Activated naive CD4-positive, alpha-beta T cell treated with anti-CD3 and anti-CD28 coated beads, Interleukin-2, amount 10 ng/mL, durations not matched to agents 7 days and 5 days (primary cell): ENCODE measurements at places on chromosomes 12 and 14.

GRCh38 chr14:80447392-80447791 is 236.1 kb upstream of the DIO2 start:
- H3K4me1 ChIP-seq, result no peaks in the 10 kb centered on the region
- H3K27me3 ChIP-seq, result no peaks in the 10 kb centered on the region
- H3K27ac ChIP-seq, result no peak overlapping the region

GRCh38 chr14:58919217-58919616 is 269.2 kb upstream of the DAAM1 start:
- no peak for DNase-seq
- no peak overlapping the region for H3K27ac ChIP-seq
- H3K36me3 ChIP-seq, result no peaks in the 10 kb centered on the region
- H3K27me3 ChIP-seq, result no peaks in the 10 kb centered on the region
- no peaks in the 10 kb centered on the region for H3K4me1 ChIP-seq

DNA sequence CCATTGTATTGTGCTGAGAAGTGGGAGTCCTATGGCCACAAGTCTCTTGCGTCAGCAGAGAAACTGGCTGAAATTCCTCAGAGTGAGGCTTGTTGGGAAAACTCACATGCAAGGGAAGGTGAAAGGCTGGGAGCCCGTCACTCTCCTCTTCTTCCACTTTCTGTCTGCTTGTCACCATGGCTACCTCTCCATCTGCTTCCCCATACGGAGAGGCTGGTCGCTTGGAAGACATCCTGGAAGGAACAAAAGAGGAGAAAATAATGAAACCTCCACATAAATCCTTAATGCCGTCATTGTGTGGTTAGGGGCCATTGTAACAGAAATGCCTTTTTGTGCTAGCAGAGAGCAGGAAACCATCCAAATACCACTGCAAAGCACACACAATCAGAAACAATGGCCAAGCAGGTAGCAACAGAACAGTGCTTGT is 53.7 kb downstream of the SOX5 start:
- H3K4me1 ChIP-seq, result no peaks in the 10 kb centered on the region
- no peak overlapping the region for H3K27ac ChIP-seq
- H3K36me3 ChIP-seq, result no peaks in the 10 kb centered on the region
- H3K27me3 ChIP-seq, result no peaks in the 10 kb centered on the region

GRCh38 chr14:32980178-32980901 is 41.7 kb downstream of the NPAS3 start:
- H3K36me3 ChIP-seq, result no peaks in the 10 kb centered on the region
- no peaks in the 10 kb centered on the region for H3K4me1 ChIP-seq
- H3K27me3 ChIP-seq, result no peaks in the 10 kb centered on the region
- no peak overlapping the region for H3K27ac ChIP-seq

DNA sequence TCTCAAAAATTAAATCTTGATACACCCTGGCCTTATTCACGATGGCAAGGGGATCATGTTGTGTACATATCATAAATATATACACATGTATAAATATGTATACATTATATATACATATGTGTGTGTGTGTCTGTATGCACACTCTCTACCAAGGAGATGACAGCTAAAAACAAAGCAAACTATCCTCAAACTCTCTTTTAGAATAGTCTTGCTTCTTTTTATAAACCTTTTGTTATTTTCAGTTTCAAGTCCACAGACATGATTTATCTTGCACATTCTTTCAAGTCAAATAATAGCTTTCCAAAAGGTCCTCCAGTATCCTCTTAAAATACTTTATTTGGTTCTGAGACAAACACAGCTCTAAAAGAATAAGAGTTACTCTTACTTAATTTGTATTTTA is 8.4 kb downstream of the ANO6 start:
- H3K4me1 ChIP-seq, result peaks cover 15% of the 10 kb centered on the region
- H3K27ac ChIP-seq, result no peak overlapping the region
- H3K27me3 ChIP-seq, result no peaks in the 10 kb centered on the region
- DNase-seq, result no peak
- H3K36me3 ChIP-seq, result peaks cover 23% of the 10 kb centered on the region

DNA sequence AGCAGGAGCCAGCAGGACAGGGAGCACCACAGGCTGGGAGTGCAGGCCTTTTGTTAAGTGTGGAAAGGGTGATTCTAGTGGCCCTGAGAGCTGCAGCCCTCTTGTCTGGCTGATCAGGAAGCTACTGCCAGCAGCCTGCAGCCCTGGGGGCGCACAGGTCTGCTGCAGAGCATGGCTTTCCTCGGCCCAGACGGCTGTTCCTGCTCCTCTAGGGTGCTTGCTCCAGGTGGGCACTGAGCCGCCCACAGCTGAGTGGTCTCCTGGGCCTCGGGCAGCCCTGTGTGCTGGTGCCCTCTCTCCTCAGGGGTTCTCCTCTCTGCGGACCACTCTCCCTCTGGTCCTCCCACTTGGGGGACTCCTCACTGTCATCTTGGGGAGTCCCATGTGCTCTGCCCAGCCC is 18.9 kb downstream of the CCDC88C start:
- H3K4me3 ChIP-seq, result peak overlapping the region; percentile 98
- H3K27me3 ChIP-seq, result no peaks in the 10 kb centered on the region
- no peak for DNase-seq
- H3K36me3 ChIP-seq, result peaks cover 48% of the 10 kb centered on the region
- H3K27ac ChIP-seq, result peak overlapping the region; percentile 93

- H3K27me3 ChIP-seq, result no peaks in the 10 kb centered on the region
- H3K4me1 ChIP-seq, result no peaks in the 10 kb centered on the region
- H3K4me3 ChIP-seq, result no peak overlapping the region
- H3K27ac ChIP-seq, result no peak overlapping the region
- H3K36me3 ChIP-seq, result no peaks in the 10 kb centered on the region
These were observed 214.7 kb upstream of the FLRT2 start for GRCh38 chr14:85315290-85315689.

- no peak overlapping the region for H3K4me3 ChIP-seq
- no peaks in the 10 kb centered on the region for H3K27me3 ChIP-seq
- H3K27ac ChIP-seq, result no peak overlapping the region
These were observed 195.5 kb downstream of the PAX9 start for GRCh38 chr14:36857136-36857535.

- no peak overlapping the region for H3K27ac ChIP-seq
- peaks cover 25% of the 10 kb centered on the region for H3K27me3 ChIP-seq
- no peaks in the 10 kb centered on the region for H3K4me1 ChIP-seq
- DNase-seq, result no peak
These were observed 15.2 kb upstream of the FAM234B start for GRCh38 chr12:13028825-13029570.

GRCh38 chr12:27524839-27525753 is 1.1 kb downstream of the PPFIBP1 start:
- no peaks in the 10 kb centered on the region for H3K36me3 ChIP-seq
- peaks cover 27% of the 10 kb centered on the region for H3K27me3 ChIP-seq
- H3K4me3 ChIP-seq, result peak overlapping the region; percentile 94
- no peak for DNase-seq

- DNase-seq, result no peak
- no peak overlapping the region for H3K4me3 ChIP-seq
- no peaks in the 10 kb centered on the region for H3K36me3 ChIP-seq
- H3K4me1 ChIP-seq, result no peaks in the 10 kb centered on the region
- no peak overlapping the region for H3K27ac ChIP-seq
These were observed 72.6 kb upstream of the BICD1 start for GRCh38 chr12:32034045-32034444.

GRCh38 chr12:100499416-100499815 is 25.8 kb downstream of the NR1H4 start:
- H3K4me3 ChIP-seq, result no peak overlapping the region
- H3K36me3 ChIP-seq, result no peaks in the 10 kb centered on the region
- H3K27ac ChIP-seq, result no peak overlapping the region
- H3K4me1 ChIP-seq, result no peaks in the 10 kb centered on the region
- no peak for DNase-seq
